Caki2 (cell line): ENCODE measurements at places on chromosomes 2 and 18. TPM values are rescaled to one million over a fixed set of nuclear protein-coding genes. Genes with fewer than 3 reads are reported as not detected.
A peak's percentile ranks its signal among the peaks of the same experiment; 100 is the strongest.

TMEM37 gene
- total RNA-seq, result 0.10 and 3.5 TPM in 2 replicates

STAT4 gene
- total RNA-seq, result 11.1 and 15.2 TPM in 2 replicates

POTEJ gene
- total RNA-seq, result not detected in 2 replicates

SOX11 gene
- not detected in 2 replicates for total RNA-seq

UGT1A6 gene
- 130 and 145 TPM in 2 replicates for total RNA-seq

- peak; percentile 9 for DNase-seq
Observed at GRCh38 chr2:72415241-72415661, 267.6 kb upstream of the CYP26B1 start.

DNA sequence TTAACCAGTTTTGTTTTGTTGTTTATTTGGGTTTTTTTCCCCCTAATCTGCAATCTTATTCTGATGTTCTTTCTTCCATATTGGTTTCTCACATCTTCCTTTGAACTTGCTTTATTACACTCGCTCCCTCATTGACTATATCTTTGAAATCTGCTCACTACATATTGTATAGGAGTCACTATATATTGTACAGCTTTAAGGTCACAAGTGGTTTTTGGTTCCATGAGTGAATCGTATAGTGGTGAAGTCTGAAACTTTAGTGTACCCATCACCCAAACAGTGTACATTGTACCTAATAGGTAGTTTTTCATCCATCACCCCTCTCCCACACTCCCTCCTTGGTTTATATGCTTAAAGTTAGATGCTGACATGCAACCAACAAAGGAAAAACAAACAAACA, 11.3 kb upstream of the BZW1 start:
- no peak for DNase-seq

GRCh38 chr2:47009253-47009767, 93.7 kb upstream of the MCFD2 start:
- no peak for DNase-seq

- DNase-seq, result no peak
Observed at GRCh38 chr18:79402977-79403722, 7.4 kb downstream of the NFATC1 start.

DNA sequence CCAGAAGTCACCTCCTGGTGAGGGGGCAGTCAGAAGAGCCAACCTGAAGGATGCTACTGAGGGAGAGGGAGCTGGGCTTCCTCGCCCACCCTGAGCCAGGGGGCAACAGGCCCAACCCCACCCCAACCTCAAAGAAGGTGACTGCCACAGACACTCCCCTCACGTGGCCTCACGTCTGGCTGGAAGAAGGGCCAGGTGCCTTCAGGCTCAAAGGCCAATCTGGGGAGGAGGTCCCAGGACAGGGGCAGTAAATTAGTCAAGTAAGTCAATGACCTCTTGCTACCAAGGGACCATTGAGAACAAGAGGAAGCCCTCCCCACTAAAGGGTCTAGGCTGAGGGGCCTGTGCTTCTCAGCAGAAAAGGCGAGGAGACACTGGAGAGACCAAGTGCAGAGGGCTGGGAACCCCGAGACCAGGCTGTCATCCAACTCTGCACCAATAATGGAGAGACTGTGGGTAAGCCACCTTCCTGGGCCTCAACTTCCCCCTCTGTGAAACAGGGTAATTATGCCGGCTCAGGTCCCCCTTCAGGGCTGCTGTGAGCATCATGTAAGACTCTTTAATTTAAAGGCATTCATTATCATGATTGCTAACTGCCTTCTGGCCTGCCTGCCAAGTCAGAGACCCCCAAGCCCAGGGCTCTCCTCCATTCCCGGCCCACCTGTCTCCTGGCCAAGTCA, 20.2 kb upstream of the TNS1 start:
- no peak for DNase-seq

DNA sequence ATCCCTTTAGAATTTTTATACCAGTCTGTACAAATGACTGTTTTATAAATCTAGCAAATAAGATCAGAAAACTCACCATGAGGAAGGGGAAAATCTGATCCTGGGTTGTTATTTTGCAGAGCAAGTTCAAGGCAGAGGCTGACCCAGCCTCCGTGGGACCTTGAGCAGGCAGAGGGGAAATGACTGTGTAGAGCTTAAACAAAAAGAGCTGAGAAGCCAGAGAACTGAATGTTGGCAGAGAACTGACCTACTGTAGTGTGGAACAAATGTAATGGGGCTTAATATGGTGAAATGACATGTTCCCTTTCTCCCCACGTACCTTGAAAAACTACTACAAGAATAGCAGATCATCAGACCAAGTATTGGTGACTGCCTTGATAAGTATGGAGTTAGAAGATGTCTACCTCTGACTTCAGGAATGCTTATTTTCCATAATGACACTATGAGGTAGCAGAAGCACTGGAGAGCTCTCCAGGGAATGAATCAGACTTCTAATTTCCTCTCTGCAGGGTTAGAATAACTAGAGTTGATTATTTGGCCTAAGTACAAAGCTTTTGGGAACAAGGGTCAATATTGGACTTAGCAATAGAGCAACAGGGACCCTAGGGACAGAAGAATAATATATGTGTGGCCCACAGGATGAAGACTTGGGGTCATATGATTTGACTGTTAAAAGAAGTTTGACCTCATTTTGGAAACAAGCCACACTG, 304.4 kb downstream of the CCDC178 start:
- no peak for DNase-seq

DNA sequence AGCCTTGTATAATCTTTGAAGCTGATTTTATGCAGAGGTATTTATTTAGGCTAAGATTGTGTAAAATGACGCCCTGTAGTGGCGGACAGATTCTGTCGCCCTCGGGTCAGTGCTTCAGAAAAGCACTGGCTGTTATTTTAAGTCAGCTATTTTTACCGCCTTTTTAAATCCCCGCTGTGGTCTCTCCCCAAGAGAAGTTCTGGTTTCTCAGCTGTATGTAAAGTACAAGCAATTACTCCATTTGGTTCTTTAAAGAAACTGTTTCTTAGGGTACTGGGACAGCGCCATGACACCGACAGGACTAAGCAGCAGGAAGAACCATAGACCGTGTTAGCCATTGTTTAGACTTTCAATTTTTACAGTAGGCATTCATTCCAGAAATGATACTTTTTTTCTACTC, 65.0 kb downstream of the UGGT1 start:
- no peak for DNase-seq

- no peak for DNase-seq
Observed at GRCh38 chr2:207492461-207492860, 37.3 kb upstream of the CREB1 start.
